ENCODE measurements at places on chromosomes 6 and 20.

GRCh38 chr6:144410059-144410458 lies 124.9 kb downstream of the UTRN start:
- no peak for DNase-seq

DNA sequence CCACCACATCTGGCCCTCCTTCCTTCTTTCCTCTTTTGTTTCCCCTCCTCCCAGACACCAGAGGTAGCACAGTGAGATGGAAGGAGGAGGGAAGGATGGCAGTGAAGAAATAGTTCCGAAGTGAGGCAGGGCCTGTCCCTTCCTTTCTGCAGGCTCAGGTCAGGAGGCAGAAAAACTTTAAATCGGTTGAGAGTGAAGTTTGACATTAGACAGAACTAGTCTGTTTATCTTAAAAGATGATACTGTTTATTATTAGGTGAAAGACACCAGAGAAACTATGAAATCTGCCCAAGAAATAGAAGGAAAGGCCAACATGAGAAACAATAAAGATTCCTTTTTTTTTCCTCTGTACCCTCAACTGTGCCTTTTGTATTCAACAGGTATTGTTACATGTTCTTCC lies 670.3 kb downstream of the UTRN start:
- no peak for DNase-seq

DNA sequence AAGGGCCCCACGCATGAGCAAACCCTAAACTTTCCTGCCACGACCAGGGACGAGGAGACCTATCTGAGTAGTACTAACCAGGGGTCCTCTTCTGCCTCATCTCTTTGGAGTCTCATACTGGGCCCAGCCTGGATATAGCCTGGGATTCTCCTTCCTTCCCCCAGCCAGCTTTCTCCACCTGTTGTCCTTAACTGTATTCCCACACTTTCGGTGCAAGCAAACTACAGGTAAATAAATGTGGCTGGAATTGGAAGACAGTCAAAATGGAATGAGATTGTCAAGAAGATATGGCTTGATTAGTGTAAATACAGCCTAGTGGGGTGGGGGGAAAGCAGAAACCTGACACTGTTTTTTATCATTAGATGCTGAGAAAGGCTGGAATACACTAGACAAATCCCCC lies 23.5 kb upstream of the LY86 start:
- DNase-seq, result no peak

DNA sequence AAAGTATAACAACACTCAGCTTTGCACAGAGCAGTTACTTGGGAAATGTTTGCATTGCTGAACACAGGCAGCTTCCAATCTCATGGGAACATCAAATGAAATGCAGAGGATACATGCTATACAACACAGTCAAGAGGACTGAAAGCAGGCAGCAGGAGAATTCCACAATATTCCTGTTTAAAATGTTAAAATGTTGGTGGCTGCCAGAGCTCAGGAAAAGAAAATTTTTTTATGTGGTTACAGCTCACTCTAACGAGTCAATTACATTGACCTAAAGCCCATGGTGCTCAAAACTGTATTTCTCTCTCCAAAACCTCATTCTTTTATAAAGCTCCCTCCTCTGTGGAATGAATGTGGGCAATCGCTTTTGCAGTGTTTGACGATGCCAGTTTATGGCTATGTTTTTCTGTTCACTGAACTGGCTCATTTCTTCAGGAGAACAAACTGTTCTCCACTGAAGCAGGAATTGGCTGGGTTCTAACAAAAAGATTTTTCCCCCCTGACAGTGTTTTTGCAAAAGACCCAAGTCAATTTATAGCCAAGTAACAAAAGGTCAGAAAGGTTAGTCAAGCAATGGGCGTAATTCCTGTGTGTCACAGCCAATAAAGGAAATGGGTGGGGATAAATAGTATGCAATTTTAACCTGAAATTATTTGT lies 69.0 kb downstream of the ZHX3 start:
- DNase-seq, result no peak

- no peak for DNase-seq
Measured at GRCh38 chr6:223763-224162, 68.5 kb upstream of the DUSP22 start.

DNA sequence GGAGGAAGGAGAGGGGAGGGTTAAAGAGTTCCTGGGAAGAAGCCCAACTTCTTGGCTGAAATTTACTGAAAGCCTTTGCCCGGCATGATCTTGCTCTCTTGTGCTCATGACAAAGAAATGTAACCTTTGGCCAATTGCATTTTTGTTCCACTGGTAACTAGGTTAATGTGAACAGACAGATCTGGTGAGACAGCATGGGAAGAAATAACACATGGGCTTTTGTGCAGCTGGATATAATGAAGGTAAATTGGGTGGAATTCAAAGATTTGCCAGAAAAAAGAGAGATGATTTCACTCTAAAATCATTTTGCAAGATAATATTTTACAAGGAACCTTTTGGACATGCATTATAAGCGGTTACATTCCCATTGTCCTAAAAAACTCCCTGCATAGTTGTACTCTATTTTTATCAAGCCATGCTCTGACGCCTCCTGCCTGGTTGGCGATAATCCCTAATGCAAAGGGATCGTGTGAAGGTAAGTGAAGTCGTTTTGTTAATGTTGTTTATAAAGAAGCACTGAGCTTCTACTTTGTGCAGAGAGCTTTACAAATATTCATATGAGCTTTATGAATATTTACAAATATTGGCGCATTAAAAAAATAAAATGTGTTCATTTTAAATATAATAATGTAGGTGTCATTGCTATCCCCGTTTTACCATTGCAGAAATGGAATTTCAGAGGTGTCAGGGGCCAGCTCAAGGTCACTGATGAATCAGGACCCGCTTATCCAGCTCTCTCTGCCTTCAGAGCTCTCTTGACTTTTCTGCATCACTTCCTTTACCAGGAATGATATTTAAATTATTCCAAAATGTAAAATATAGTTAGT lies 161.3 kb upstream of the AGPAT4 start:
- no peak for DNase-seq

GRCh38 chr20:52668626-52669025 lies 303.5 kb upstream of the TSHZ2 start:
- DNase-seq, result no peak

GRCh38 chr6:151576633-151577032 lies 82.8 kb downstream of the CCDC170 start:
- no peak for DNase-seq

- no peak for DNase-seq
Measured at GRCh38 chr6:144471986-144472385, 186.9 kb downstream of the UTRN start.

GRCh38 chr20:1775117-1775516 lies 117.5 kb upstream of the SIRPG start:
- DNase-seq, result no peak

DNA sequence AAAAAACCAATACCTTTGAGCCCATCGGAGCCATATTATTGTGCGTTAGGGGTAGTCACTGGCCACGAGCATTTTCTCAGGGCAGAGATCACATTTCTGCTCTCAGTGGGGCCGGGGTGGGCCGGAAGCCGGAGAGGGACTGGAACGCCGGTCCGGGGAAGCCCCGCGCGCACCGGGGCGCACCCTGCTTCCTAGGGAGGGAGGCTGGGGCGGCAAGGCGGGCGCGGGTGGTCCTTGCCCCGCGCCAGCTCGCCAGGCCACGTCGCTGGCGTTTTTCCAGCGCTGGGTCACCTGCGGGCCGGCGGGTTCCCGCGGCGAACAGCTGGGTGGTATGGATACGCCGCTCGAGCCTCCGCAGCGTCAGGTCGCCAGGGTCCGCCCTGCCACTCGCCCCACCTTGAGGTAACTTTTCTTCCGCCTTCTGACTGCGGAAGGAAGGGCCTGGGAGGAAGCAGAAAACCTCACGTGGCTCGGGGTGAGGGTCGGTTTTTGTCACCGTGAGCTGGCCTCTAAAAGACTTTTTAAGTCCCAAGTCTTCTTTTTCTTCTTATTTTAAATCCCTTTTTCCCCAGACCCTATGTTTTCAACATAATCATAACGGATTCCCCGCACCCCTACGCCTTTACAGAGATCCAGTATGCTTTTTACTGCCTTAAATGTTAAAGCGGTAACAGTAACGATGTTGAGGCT lies 2.7 kb upstream of the EEF1A1 start:
- DNase-seq, result no peak

GRCh38 chr6:105522626-105523322 lies 119.9 kb upstream of the PREP start:
- no peak for DNase-seq

- no peak for DNase-seq
Measured at GRCh38 chr6:139146317-139146726, 11.4 kb downstream of the HECA start.

DNA sequence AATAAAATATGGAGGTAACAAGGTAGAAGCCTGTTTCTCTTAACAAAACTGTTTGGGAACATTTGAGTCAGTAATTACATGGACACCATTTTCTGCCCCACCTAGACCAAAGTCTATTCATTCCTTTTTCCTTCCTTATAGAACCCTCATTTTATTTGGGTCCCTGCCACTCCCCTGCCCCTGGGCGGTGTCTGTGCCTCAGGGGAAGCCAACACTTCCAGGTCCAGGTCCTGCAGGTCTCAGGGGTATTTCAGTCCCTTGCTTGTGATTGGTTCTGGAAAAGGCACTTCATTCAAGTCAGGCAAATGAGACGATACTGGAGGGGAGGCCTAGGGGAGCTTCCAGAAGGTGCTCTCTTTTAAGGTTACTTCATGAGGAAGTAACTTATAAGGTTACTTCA lies 42.3 kb downstream of the SLC35D3 start:
- DNase-seq, result no peak

DNA sequence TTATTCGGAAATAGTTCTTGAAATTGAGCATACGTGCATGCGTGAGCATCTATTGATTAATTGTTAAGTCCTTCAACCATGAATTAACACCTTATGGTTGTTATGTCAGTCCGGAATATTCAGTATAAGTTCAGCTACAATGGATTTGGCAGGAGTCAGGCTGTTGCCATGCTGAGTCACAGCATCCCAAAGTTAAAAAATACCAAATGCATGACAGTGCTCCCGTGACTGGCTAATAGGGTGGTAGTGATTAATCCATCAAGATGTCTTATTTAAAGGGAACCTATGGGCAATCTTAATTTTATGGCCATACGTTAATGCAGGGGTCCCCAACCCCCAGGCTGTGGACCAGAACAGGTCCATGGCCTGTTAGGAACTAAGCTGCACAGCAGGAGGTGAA lies 10.5 kb downstream of the RAE1 start:
- DNase-seq, result no peak

- DNase-seq, result no peak
Measured at GRCh38 chr6:155486721-155487294, 31.2 kb upstream of the NOX3 start.

DNA sequence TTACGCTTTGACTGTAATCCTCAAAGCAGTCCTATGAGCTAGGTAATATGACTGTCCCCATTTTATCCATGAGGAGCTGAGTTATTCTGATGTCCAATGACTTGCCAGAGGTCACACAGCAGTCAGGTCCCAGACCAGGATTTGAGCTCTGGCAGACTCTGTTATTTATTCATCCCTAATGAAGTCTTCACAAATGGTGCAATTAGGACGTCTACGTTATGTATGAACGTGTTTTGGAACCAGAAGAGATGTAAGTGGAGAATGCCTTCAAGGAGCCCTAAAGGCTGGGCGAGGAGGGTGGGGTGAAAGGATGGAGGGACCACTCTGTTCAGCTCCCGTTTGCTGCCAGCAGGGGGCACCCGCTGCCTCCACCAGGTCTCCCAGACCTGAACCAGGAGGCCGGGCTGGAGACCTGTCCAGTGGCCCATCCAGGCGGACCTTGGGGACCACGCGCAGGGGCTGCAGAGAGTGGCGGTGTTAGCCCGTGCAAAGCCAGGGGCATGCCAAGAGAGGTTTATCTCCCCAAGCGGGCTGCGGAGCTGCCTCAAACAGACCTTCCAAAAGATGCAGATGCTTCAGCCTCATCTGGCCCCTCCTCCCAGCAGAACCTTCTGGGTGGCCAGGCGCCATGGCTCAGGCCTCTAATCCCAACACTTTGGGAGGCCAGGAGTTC lies 15.2 kb upstream of the ZNF335 start:
- no peak for DNase-seq

GRCh38 chr6:15337582-15337981 lies 91.7 kb downstream of the JARID2 start:
- DNase-seq, result no peak

- DNase-seq, result no peak
Measured at GRCh38 chr6:76866091-76866915, 597.0 kb downstream of the HTR1B start.

GRCh38 chr6:11129908-11130565 lies 18.5 kb upstream of the ERVFRD-1 start:
- no peak for DNase-seq

- DNase-seq, result no peak
Measured at GRCh38 chr6:51396583-51396982, 577.9 kb downstream of the TFAP2B start.

- DNase-seq, result no peak
Measured at GRCh38 chr6:100035873-100036653, 42.0 kb upstream of the MCHR2 start.

- no peak for DNase-seq
Measured at GRCh38 chr6:115004982-115005381, 662.2 kb upstream of the HS3ST5 start.

DNA sequence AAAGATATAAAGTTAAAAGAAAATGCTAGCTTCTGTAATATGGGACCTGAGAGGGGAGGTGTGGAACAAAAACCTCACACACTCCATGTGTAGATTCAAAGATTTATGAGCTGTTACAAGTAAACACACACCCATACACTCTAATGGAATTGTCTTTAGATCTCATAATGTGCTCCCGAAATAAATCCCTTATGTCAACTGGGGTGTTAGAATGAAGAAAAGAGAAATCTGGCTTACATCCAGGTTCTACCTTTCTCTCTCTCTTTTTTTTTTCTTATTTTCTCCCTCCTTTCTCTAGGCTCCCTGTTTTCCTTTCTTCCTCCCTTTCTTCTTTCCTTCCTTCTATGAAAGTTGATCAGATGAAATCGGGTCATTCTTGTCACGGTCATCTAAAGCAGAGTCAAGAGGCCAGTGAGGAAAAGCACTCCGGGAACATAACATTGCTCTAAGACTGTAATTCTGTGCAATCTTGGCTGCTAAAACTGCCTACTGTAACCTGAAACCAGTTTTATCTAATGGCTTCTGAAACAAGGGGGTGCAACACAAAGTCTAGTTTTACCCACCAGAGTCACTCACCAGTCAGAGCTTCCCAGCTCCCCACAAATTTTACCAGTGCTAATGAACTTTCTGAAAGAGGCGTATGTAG lies 68.3 kb upstream of the BTBD3 start:
- peak; percentile 31 for DNase-seq

DNA sequence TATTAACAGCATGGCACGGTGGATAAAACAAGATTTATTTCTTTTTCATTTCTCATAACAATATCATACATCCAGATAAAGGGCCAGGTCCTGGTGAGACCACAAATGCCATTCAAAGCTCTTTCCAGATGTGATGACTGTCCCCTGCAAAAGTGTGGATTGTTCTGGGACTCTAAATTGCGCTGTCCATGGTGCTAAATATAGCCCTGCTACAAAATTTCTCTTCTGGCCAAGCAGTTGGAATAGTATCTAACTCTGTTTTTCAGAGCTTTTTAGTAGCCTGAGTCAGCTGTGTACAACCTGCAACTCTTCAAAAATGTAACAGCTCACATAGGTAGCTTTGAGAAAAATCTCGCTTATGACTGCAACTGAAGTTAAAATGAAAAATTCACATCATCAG lies 115.8 kb downstream of the MANEA start:
- DNase-seq, result no peak

GRCh38 chr6:139030228-139030963 lies 1.9 kb downstream of the ABRACL start:
- no peak for DNase-seq

GRCh38 chr6:126227833-126228702 lies 111.8 kb upstream of the CENPW start:
- no peak for DNase-seq

- no peak for DNase-seq
Measured at GRCh38 chr6:22765015-22765414, 195.6 kb downstream of the HDGFL1 start.

GRCh38 chr6:13228264-13229204 lies 99.8 kb downstream of the TBC1D7 start:
- DNase-seq, result no peak

All from NCI-H1436 treated with DMSO at 0.1 percent for 48 hours (cell line).